ENCODE measurements at places on chromosomes 13 and 19. TPM values are rescaled to one million over a fixed set of nuclear protein-coding genes. Genes with fewer than 3 reads are reported as not detected.

- no peak for DNase-seq
Measured at GRCh38 chr19:33859016-33859415, 62.3 kb downstream of the KCTD15 start.

GRCh38 chr13:90934741-90935140 lies 412.7 kb upstream of the MIR17HG start:
- DNase-seq, result no peak

The ZNF611 gene
- 15.0 TPM for total RNA-seq

The KLK14 gene
- total RNA-seq, result 0.80 TPM
